ENCODE measurements at places on chromosomes 2 and 18.

DNA sequence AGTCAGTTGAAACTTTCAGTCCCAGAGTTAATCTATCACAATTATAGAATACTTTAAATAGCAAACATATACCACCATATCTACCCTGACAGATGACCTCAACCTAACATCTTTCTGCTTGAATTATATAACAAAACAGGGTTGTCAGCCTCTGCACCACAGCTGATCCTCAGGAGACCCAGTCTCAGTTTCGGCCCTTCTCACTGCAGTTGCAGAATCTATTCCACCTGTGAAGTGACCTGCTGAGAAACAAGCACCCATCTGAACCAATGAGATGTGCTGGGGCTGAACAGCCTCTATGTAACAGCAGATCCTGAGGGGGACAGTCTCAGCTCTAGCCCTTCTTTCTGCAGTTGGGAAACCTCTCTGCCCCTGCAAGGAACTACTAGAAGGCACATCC, 567.6 kb downstream of the KCNJ3 start:
- no peak for DNase-seq

DNA sequence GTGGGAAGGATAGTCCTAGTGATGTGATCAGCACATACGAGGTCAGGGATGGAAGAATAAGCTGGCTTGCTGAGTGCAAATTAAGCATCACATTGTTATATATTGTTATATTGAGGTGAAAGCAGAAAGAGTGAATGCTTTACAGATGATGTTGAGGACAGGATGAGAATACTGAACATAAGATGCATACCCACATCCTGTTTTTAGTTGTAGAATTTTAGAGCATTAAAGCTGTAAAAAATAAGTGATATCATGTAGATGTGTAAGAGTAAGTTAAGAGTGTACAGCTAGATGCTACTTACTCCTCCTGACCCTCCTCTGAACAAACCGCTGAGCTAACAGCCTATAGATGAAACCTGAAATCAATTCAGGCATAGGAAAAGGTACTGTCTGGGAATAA, 271.0 kb upstream of the KCNJ3 start:
- no peak for DNase-seq

- DNase-seq: no peak
Observed at GRCh38 chr2:10303181-10303693, 533 bp downstream of the HPCAL1 start.

DNA sequence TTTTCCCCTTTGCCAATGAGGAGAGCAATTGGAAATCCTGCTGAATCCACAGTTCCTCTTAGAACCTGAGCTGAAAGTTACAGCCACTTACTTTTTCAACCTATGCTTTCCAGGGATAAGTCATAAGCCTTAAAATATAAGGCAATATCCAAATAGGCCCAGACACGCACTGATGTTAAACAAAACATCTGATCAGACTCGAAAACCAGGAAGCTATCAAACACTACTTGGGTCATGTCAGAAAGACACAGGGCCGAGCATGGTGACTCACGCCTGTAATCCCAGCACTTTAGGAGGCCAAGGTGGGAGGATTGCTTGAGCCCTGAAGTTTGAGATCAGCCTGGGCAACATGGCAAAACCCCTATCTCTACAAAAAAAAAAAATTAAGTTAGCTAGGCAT, 192.1 kb downstream of the SP3 start:
- DNase-seq: no peak

DNA sequence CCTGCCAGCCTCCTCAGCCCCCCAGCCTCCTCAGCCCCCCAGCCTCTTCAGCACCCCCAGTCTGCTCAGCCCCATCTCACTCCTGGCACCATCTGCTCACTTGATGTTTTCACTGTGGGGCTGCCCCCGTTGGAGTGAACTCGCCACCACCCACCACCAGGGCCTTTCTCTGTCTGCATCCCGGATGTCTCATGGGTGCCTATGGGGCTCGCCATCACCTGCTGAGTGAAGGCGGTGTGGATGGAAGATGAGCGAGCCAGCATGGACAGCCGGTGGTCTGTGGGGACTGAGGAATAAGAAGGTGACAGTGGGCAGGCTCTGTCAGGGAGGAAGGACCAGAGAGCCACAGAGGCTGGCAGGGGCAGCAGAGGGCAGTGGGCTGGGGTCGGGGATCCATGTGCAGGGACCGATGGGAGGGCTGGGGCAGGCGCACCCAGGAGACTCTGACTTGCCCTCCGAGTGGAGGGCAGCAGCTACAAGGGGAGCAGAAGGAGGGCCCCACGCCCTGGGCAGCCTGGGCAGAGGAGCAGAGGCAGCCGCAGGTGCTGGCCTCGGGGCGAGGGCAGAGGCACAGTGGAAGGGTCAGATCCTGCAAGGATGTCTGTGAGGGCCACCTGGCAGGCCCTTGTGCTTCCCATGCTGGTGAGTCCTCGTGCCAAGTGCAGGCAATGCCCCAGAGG, 74.7 kb upstream of the ODC1 start:
- no peak for DNase-seq

DNA sequence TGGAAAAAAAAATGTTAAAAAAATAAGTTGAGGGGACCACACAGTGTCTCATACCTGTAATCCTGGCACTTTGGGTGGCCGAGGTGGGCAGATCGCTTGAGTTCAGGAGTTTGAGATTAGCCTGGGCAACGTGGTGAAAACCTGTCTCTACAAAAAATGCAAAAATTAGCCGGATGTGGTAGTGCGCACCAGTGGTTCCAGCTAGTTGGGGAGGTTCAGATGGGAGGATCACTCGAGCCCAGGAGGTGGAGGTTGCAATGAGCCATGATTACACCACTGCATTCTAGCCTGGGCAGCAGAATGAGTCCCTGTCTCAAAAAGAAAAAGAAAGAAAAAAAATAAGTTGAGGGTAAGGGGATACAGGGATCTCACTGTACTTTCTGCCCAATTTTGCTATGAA, 6.1 kb upstream of the KYNU start:
- DNase-seq: no peak

DNA sequence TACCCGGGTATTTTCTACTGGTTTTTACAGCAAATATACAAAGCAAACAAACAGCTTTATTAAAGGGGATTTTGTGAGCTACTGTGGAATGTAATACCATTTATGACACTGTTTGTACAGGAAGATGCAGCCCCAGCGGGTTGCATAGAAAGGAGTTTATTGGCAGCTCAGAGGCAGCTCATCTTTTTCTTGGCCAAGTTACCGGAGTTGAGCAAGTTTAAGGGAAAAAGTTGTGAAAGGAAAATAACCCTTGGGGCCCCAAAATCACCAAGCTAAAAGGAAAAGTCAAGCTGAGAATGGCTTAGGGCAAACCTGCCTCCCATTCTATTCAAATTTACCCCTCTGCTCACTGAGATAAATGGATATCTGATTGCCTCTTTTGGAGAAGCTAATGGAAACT, 60.8 kb downstream of the MOB4 start:
- DNase-seq: peak; percentile 23

GRCh38 chr18:45828917-45829811, 3.7 kb downstream of the SIGLEC15 start:
- DNase-seq: no peak

DNA sequence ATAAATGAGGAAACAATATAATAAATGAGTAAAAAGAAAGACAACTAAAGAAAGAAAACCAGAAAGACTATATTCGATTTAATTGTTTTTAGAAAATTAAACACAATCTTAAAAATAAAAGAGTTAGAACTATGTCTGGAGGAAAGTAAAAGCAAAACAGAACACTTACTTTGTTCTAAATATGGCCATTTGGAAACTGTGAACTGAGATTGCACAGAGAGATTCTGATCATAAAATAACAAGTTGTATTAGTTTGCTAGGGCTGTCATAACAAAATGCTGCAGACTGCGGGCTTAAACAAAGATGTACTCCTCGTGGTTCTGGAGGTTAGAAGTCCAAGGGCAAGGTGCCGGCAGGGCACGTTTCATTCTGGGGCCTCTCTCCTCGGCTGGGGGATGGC, 128.1 kb upstream of the AQP4 start:
- DNase-seq: no peak

DNA sequence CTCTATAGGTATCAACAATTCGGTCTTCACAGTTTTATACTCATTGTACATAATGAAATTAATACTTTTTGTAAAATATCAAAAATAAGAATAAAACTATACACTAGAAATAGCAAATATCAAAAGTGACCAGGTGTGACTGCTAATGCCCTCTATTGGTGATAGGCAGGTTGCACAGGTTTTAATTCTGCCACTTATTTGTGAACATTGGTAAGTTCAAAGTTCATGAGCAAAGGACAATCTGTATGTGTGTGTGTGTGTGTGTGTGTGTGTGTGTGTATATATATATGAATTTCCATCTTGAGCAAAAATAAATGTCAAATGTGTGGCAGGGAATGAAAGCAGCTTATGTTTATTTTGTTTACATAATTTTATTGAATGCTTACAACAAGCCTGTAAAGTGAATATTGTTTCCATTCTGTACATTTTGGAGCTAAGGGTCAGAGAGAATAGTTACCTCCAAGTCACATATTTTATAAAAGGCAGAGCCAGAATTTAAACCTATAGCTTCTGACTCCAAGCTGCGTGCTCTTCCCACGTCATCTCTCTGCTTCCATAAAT, 537.4 kb downstream of the CPS1 start:
- DNase-seq: no peak

GRCh38 chr18:62554061-62554815, 31.4 kb downstream of the ZCCHC2 start:
- no peak for DNase-seq

GRCh38 chr2:122206101-122206500, 450.6 kb downstream of the TSN start:
- DNase-seq: no peak

GRCh38 chr2:207073801-207074678, 91.7 kb downstream of the KLF7 start:
- DNase-seq: no peak

GRCh38 chr18:49697757-49698524, 115.4 kb downstream of the ACAA2 start:
- DNase-seq: no peak

Data from fibroblast of skin of left biceps (primary cell).